ENCODE measurements at places on chromosomes 3 and 15.

DNA sequence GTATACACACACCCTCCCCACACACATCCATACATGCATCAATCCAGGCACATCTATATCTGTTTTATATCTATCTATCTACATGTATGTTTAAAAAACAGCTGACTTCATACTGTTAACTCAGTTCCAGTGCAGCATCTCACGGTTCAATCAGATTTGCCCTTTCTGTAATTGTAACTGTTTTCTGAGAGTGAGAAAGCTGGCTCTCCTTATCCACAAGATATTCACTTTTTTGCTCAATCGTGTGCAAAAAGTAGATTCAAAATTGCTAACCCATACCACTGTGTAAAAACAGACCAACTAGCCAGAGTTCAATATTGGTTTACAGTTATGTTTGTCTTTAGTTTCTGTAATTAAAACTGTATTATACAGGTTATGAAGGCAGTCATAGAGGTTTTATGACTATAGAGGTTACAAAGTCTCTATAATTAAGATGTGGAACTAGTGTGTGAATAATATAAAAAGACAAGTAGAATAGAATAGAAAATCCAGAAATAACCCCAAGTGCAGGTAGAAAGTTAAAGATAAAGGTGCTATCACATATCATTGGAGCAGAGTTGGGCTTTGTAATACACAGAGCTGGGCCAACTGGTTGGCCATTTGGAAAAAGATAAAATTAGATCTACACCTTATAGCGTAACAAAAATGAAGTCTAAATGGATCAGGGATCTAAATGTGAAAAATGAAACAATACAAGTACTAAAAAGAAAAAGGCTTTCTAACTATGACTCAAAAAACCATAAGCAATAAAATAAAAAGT, 20.1 kb upstream of the MCF2L2 start:
- no peak for DNase-seq

DNA sequence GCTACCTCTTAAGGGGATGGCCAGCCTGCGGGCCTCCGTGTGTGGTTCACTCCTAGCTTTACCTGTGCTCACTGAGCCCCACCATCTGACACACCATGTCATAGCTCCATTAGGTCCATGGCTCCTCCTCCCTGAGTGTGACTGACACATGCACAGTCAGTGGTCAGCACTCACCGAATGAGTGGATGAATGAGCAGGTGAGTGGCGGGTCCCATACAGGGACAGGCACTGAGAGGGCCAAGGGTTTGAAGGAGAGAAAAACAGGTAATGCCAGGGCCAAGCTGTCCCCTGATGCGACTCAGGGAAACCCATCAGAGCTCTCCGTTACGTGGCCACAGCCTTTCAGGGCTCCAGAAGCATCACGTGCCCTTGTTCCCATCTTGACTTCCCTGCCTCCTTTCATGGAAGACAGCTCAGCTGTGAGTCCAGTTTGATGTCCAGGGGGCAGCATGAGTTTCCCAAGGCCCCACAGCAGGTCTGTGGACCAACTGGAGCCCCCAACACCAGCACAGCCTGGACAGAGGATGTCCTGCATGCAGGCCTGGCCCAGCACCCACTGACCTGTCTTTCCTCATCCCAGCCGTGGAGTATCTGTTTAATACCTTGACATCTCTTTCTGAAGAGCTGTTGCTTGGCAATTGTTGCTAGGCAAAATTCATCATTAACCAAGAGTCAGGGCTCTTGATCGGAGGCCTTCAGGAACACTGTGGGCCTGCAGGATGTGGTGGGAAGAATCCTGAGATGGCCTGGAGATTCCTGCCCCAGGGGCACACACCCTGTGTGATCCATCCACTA, 84.4 kb downstream of the PLXNA1 start:
- no peak for DNase-seq

DNA sequence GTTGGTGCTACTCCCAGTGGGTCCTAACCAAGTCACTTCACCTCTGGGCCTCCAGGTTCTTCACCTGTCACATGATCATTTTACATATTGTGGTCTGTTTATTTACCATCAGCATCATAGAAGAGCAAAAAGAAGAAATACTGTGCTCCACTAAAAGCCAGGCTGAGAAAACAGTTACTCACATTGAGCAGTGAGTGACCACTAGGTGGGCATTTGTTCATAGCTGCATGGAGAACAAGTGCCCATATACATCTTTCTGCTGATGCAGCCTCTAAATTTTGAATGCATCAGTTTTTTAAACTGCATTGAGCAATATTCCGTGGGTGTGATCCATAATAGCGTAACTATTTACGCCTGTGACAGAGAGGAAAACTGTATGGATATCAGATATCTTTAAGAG, 76.2 kb downstream of the DCUN1D1 start:
- DNase-seq, result no peak

DNA sequence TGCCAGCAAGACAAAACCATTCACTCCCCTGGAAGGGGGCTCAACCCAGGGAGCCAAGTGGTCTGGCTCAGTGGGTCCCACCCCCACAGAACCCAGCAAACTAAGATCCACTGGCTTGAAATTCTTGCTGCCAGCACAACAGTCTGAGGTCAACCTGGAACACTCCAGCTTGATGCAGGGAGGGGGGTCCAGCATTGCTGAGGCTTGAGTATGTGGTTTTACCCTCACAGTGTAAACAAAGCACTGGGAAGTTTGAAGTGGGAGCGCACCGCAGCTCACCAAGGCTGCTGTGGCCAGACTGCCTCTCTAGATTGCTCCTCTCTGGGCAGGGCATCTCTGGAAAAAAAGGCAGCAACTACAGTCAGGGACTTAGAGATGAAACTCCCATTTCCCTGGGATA, 81.7 kb downstream of the MSL2 start:
- no peak for DNase-seq

GRCh38 chr3:14425581-14426304, 23.3 kb downstream of the SLC6A6 start:
- DNase-seq, result no peak

GRCh38 chr3:184183679-184184078, 2.3 kb upstream of the ABCF3 start:
- DNase-seq, result no peak

- no peak for DNase-seq
These were observed 203.0 kb downstream of the MYRIP start for GRCh38 chr3:40012381-40012780.

DNA sequence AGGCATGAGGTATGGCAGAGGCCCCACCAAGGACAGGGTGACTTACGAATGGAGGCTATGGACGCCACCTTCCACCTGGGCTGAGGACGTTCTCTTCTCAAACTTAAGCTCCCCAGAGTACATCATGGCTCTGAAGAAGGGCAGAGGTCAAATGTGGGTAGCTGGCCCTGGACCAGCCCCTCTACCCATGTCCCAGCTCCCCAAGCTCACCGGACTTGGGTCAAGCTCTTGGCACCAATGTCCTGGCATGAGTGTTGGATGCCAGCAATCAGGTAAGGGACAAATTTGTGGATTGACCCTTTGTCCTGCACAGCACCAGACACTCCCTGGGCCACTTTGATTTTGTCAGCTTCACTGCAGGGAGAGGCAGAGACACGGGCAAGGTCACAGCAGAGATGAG, 2.5 kb downstream of the NDUFAF3 start:
- no peak for DNase-seq

- no peak for DNase-seq
These were observed 49.6 kb downstream of the SLMAP start for GRCh38 chr3:57805674-57806073.

GRCh38 chr3:32577581-32578556, 7.2 kb upstream of the DYNC1LI1 start:
- no peak for DNase-seq

DNA sequence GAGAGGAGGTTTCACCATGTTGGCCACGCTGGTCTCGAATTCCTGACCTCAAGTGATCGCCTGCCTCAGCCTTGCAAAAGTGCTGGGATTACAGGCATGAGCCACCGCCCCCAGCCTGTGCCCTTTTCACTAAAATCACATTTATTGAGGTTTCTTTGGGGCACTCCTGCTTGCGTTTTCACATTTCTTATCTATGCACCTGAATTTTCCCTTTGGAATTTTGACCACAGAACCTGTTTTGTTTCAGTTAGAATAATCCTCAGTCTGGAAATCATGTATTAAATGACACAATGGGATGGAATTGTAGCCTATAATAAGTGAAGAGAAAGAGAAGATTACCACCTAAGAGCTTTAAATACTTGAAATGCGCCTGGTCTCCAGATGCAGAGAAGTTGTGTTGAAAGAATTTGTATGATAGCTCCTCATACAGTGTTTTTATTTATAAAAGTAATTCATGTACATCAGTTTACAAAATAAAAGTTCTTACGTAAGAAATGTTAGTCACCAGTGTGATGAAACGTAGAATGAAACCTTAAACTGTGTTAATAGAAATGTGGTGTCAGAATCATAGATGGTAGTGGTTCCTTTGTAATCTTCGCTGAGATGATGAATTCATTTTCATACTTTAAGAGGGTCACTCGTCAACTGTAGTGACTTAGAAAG, 107.0 kb downstream of the TCF12 start:
- no peak for DNase-seq

GRCh38 chr3:171200750-171201088, 174.2 kb upstream of the SLC2A2 start:
- no peak for DNase-seq

- DNase-seq, result no peak
These were observed 37.3 kb upstream of the PDE8A start for GRCh38 chr15:84944311-84944710.

DNA sequence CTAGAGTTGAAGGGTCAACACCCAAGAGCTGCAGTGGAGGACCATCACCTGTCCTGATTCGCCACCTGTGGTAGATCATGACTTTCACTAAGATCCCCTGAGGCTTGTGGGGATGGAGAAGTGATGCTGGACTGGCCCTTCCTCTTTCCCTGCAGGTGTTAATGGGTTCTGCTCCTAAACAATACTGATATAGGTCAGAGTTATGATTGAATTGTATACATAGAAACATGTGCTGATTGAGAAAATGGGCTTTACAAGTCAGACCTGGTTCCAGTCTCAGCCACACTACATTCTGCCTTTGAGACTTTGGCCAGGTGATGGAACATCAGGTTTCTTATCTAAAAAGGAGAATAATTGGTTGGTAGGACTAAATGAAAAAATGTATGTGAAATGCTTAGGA, 418.9 kb upstream of the TPRG1 start:
- DNase-seq, result no peak

DNA sequence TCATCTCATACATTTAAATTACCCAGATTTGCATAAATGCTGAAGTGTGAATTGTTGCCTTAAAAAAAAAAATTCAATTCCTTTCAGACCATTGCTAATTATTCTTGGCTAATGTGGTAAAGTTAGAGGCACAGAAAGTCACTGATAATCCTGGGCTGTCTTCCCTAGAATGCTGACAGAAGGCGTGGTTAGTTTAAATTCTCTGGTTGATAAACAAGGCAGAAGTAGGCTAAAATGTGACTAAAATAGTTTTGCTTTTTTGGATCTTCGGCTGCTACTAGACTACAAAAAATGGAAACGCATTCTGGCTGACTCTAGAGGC, 193.7 kb downstream of the OTOL1 start:
- DNase-seq, result no peak

DNA sequence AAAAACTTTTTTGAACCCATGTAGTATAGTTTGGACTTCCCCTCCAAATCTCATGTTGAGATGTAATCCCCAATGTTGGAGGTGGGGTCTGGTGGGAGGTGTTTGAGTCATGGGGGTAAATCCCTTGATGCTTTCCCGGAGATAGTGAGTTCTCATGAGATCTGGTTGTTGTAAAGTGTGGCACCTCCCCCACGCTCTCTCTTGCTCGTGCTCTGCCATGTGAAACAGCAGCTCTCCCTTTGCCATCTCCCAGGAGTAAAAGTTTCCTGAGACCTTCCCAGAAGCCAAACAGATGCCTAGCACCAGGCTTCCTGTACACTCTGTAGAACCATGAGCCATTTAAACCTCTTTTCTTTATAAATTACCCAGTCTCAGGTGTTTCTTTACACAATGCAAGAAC, 16.0 kb upstream of the RNU6-1 start:
- no peak for DNase-seq

DNA sequence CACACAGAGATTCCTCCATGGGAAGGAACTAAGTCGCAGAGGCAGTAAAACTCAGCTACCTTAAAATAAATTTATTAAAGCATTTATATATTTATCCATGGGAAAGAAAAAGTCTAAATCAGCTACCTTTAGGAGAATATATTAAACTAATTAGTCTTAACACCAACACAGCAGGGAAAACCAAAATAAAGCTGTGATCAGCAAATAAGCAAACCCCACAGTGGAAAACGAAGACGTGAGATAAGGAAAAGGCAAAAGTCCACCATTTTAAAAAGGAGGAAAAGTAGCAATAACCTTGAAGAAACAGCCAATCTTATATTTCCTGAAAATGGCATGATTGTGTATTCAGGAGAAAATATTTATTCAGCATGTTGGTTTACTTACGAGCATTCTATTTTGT, 473.0 kb upstream of the ROBO2 start:
- no peak for DNase-seq

DNA sequence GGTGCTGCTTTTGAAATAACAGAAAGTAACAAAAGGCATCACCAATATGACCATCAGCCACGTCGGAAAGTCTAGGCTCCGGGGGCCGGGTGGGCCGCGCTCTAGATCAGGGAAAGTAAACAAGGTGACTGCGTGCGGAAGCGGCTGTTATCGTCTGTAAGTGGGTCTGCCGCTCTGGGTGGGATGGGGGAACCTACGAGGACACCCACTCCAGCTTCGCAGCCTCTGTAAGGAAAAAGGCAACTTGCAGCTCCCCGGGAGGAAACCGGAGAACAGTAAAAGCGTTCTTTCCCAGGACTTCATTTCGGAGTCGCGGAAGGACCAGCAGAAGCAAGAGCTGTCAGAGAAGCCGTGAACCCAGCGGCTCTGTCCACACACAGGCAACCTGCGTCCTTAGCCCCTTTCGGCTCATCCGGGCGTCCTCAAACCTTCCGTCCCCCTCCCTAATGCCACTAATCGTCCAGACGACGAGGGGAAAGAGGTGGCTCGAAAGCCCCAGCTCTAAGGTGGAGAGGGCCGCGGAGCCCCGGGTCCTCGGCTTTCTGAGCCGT, 461 bp downstream of the XRN1 start:
- DNase-seq, result no peak

DNA sequence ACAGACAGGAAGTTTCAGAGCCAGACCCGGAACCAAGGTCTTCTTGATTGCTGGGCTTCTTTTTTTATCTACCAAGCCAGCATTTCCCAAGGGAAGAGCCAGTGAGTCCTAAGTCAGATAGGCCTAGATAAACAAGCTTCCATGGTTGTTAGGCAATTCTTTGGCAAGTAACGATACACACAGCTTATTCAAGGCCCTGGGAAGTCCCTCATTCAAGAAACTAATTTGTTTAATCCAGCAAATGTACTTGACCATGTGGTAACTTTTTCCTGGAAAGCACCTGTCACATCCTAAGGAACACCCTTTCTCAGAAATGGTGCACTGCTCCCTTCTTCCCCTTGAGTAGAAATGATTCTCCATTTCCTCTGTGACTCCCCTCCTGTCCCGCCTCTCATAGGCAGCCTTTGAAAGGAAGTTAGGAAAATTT, 209.9 kb downstream of the ITPR1 start:
- no peak for DNase-seq

DNA sequence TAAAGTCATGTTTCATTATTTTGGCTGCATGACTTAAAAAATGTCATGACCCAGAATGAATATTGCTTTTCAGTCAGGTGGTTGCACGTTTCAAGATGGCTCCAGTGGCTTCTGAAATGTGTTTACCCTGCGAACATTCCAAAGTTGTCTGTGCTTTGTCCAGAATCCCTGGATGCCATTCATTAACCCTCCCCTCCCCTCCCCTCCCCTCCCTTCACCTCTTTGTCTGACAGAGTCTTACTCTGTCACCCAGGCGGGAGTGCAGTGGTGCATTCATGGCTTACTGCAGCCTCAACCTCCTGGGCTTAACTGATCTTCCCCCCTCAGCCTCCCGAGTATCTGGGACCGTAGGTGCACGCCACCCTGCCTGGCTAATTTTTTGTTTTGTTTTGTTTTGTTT, 308.0 kb downstream of the PTPRG start:
- DNase-seq, result no peak

GRCh38 chr3:177776661-177777101, 579.4 kb upstream of the TBL1XR1 start:
- DNase-seq, result no peak

All from omental fat pad (tissue), 4 donors.